T follicular helper cell (primary cell): ENCODE measurements at places on chromosomes 4 and X.

DNA sequence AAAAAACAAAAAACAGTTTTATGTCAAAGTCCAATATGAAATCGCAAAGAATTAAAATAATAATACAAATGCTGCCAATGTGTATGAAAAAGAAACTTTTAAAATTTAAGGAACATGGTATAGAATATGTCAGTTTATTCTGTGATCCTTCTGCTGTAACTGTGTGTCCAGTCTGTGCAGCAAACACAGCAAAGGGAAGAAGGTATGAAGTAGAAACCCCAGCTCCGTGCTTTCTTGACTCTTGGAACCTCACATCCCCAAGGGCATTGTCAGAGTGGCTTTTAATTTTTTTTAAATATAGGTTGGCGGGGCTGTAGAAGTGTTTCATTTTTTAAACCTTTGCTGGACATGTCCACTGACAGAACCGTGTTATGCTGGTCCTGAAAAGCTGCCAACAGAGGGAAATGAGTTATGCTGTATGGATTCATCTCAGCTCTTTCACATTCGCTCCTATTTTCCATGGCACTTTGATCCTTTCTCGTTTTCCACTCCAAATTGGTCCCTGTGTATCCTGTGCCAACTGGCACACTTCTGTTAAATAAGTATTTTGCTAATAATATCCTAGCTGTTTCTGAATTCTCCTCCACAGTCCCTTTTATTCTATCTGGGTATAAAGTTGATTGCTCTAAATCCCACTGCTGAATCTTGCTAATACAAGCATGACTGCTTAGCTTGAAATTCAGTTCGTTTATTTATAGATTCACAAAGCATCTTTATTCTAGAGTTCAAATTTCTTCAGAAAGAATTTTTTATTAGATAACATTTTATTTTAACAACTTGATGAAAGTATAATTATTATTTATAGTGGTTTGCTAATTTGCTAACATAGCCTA, 127.0 kb upstream of the DDIT4L start:
- no peak for DNase-seq

- no peak for DNase-seq
Observed at GRCh38 chrX:149757206-149758067, 16.4 kb upstream of the HSFX1 start.

DNA sequence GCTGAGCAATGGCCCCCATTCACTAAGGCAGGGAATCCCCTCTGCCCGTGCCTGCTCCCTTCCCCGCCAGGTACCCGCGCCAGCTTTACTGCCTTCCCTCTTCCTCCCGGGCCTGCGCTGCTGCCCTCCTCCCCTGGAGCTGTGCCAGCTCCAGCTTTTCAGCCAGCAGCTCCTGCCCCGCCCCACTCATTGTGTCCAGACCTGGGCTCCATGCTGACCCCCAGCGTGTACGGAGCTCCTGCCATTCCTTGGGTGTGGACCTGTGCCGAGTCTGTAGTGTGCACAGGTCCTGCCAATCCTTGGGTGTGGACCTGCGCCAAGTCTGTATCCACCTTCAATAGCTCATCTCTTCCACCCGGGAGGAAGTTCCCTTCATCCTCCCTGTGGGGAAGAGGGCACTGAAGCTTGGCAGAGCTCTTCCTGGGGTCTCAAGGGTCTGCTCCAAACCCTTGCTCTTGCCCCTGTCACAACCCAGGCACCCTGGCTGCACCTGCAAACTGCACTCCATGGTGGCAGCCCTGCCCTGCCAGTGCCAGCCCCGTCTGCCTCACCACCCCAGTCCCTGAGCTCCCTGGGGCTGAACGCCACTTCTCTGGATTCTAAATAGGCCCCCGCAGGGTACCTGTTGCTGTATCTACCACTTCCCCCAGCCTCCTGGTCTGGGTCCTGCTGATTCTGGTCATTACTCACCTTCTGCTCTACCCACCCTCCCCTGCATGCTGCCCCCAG, 63.9 kb downstream of the TRMT44 start:
- no peak for DNase-seq

- no peak for DNase-seq
Observed at GRCh38 chr4:87843936-87844335, 11.2 kb downstream of the MEPE start.

DNA sequence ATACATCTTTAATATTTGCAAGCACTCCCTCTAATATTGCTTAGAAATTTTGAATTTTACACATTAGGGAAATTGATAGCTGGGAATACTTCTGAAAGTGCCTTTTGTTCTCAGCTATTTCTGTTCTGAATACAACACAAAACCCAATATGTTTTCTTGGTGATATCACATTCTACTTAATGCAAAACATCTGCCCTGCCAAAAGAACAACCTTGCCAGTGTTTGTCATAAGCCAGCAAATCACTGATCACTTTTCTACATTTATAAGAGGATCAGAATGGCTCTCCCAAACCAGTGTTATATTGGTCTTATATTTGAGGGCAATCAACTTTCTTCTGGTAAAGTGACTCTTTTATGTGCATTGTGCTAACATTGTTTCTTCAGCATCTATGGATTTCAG, 126.8 kb upstream of the APOOL start:
- DNase-seq = no peak

DNA sequence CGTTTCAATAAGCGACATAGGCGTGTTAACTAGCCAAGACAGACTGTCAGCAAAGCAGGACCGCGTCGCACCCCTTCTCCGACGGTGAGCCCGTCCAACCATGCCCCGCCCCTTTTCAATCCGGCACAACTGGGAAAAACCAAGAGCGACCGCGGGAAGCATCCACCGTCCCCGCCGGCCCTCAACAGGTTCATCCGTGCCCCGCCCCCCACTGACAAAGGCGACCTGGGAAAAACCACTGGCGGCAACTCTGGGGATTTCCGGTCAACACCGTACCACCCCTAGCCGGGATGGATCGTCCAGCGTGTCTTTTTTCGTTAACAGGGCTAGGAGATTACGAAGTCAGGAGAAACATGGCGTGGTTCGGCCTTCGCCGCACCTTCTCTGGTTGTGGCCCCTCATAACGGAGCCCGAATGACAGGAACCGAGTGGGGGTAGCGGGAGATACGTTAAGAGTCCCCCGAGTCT, 377 bp downstream of the TIMM17B start:
- DNase-seq = peak; percentile 50

DNA sequence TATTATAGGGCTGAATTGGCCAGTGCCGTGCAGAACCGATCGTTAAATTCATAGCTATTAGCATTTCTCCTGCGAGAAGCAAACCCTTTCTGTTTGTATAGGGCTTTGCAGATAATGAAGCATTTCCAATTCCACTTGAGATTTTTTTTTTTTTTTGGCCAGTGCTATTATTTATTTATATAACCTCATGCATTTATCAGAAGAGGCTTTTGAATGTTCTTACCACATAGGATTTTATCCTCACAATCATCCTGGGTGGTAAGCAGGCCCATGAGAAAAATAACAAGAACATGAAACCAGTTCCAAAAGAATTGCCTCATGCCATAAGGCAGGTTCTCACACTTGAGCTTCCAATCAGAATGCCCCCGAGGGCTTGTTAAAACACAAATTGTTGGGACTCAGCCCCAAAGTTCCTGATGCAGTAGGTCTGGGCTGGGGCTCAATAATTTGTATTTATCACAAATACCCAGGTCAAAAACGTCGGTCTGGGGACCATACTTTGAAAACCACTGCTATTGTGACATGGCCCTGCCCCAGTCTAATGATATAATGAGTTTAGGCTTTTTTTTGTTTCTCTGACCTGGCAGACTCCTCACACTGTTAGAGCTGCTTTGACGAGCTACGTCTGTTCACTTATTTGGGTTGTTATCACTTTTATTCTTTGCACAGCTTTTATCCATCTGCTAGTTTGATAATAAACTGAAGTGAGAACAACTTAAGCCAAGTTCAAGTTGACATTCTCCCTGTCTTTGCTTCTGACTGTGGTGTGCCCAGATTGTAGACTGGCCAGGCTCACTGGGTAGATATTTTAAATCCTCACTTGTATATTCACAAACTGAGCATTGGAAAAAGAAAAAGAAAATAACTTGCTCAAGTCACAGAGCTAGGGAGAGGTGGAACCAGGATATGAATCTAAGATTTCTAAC, 20.1 kb downstream of the SUPT20HL1 start:
- no peak for DNase-seq

DNA sequence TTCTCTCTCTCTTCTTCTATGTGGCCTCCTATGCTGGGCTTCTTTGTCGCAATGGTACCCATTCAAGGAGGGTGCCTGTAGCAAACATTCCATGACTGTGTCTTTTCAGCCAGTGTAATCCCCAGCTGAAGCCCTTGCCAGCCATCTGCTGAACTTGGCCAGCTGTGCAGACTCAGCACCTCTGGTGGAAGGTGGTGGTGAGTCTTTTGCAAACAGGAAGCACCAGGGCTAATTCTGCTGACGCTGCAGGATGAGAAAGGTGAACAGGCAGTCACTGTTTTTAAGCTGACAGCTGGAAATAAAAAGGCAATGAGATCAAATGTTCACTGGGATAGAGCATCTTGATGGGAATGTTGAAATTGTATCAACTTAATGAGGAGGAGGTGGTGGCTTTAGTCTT, 298.7 kb upstream of the CLNK start:
- peak; percentile 2 for DNase-seq

DNA sequence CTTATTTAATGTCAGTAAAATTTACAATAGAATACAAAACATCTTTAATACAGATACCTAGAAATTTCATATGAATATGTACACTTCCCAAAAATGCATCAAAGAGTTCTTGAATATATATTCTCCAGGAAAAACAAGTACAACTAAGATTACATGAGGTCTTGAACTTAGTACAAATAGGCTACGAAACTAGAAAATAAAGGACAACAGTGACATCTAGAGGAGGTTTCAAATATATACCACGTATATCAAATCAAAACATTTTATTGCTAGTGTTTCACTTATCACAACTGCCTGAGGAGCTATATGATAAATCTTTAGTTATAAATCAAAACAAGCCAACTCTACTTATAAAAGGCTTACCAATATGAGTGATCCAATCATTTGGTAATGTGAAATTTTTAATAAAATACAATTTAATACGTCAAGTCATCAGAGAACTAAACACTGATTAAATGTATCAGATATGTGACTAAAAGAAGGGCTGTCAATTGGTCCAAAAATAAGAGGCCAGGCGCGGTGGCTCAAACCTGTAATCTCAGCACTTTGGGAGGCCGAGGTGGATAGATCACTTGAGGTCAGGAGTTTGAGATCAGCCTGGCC, 36.6 kb downstream of the ANAPC10 start:
- DNase-seq = no peak

DNA sequence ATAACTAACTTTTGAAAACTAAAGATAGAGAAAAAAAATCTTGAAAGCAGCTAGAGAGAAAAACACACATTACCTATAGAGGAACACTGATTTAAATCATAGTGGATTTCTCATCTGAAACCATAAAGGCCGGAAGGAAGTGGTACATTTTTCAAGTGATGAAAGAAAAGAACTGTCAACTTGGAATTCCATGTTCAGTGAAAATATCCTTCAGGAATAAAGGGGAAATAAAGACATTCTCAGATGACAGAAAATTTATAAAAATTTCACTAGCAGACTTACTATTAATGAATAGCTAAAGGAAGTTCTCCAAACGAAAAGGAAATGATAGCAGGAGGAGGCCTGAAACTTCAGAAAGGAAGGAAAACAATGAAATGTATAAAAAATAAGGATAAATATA, 7.6 kb upstream of the JADE3 start:
- DNase-seq = no peak

- no peak for DNase-seq
Observed at GRCh38 chr4:102638621-102639020, 122.1 kb downstream of the MANBA start.

DNA sequence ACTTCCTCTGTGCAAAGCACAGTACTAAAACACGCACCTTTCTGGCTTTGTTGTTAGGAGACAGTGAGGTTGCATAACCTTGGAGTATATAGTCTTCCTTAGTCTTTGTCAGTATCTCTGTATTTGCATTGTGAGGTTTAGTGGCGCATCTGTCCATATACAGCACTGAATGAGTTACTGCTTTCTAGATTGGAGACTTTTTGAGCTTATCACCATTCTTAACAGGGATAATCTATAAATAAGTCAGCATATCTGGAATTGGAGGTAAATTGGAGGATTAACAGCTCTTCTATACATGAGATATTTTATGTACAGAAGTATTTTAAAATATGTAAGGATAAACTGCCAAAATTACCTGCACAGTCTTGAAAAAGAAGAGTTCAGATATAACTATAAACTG, 4.3 kb downstream of the FHDC1 start:
- DNase-seq = no peak

GRCh38 chr4:188160406-188160805, 21.2 kb downstream of the TRIML1 start:
- DNase-seq = no peak

- DNase-seq = no peak
Observed at GRCh38 chrX:150982235-150982787, 824 bp upstream of the HMGB3 start.

DNA sequence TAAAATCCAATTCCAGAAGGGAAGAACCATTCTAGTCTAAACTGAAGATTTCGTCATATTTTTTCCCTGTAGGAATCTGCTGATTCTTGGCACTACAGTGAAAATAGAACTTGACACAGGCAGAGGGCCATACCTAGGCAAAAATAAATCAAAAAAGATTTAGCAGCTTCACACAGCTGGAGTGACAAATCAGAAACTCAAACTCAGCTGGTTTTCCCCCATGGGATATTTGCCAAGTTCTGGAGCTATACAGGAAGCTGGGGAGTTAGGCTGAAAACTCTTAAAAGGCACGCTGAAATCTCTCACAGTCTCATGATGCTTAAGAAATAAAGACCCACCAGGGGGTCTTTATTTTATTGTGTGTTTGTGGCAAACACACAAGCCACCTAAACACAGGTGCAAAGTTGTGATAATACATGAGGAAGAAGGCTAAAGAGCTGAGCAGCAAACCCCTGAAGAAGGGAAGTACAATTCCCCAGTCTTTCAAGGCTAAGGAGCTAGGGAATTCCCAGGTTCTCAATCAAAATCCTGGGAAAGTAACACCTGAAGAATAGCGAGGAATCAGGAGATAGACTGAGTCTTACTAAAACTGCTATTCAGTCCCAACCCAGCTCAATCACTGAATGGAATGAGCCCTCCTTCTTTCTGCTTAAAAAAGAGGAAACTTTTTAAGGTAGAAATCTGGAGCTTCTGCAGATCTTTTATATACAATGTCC, 32.1 kb upstream of the BEND2 start:
- DNase-seq = no peak

DNA sequence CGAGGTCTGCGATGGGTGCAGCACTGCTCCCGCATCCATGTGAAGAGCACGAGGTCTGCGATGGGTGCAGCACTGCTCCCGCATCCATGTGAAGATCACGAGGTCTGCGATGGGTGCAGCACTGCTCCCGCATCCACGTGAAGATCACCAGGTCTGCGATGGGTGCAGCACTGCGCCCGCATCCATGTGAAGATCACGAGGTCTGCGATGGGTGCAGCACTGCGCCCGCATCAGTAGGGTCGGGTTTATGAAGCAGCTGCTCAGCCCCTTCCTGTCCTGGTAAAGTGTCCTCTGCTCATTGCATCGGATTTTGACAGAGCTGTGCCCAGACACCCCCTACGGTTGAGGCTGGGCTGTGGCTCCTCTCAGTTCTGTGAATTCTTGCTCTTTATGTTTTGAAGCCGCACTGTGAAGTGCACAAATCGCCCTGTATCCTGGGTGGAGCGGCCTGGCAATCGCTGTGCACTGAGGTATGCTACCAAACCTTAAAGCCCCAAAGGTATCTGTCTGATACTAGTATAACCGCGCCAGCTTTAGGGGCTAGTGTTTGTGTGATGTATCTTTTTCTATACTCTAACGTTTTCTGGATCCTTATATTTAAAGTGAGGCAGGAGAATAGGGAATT, 98.7 kb downstream of the CPZ start:
- no peak for DNase-seq

- no peak for DNase-seq
Observed at GRCh38 chrX:137891431-137891830, 325.5 kb downstream of the ZIC3 start.

GRCh38 chr4:95540227-95540626, 8.5 kb downstream of the UNC5C start:
- DNase-seq = no peak
